Activated naive CD4-positive, alpha-beta T cell (primary cell): ENCODE measurements at places on chromosomes 4 and X.

GRCh38 chr4:131054489-131055019 lies 1958.6 kb downstream of the C4orf33 start:
- no peak for DNase-seq

- no peak for DNase-seq
These were observed 341.4 kb upstream of the NOCT start for GRCh38 chr4:138674209-138674608.

DNA sequence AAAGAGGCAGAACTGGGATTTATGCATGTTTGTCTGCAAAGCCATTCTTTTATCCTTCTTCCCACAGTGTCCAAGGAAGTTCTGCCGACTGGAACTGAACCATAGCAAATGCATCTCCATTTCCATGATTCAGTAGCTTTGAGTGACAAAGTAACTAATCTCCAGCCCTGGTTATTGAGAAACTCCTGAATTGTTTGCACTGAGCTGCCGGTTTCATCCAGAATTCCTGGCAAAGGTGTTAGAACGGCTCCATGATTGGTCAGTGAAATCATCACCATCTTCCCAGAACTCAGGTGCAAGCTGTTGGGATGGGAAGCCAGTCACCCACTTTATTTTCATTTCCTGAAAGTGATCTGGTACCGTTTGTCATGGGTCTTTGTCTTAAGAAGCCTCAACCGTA lies 47.0 kb upstream of the SLC34A2 start:
- DNase-seq = no peak

GRCh38 chr4:110486256-110486655 lies 10.3 kb downstream of the ENPEP start:
- no peak for DNase-seq

DNA sequence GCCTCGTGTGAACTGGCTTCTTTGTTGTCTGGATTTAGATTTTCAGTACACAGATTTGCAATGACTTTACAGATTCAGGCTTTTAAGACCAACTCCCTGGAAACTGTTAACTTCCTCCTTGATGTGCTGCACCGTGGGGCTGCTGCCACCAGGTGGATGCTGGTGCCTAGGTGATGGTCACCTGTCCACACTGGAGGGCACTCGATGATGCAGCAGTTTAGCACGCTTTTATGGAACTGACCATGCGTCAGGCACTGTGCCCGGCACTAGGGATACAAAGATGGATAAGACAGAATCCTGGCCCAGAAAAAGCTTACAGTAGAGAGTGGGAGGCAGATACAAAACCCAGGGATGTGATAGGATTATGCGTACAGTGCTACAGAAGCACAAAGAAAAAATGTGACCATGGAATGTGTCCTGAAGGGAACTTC lies 180.7 kb downstream of the CEP135 start:
- no peak for DNase-seq
